NCI-H1436 (cell line): ENCODE measurements at places on chromosomes 7 and 10.

DNA sequence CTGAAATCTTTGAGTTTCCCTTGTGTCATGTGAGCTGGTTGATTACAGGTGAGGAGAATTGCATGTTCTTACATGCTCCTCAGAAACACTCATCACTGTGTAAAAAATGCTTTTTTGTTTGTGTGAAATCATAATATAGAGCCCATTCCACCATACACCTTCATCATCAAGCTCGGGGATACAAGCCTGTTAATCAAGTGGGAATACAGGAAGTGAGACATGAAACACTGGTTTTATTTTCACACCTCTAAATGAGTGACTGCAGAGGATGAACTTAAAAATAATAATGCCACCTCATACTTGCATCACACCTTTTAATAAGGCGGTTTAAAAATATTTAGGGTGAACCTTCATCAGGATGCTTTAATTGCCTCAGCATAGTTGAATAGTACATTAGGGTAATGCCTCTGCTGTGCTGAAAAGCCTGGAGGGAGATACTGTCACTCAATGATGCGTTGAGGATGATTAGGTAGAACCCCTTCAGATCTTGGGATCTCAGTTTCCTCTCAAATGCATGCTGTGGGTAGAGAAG is 164.6 kb downstream of the AUTS2 start:
- no peak for DNase-seq

GRCh38 chr10:22593636-22594198 is 120.7 kb downstream of the PIP4K2A start:
- DNase-seq, result no peak

GRCh38 chr7:30851651-30852307 is 59.9 kb upstream of the AQP1 start:
- no peak for DNase-seq

- DNase-seq, result peak; percentile 93
Observed at GRCh38 chr10:124565565-124566221, 104.1 kb downstream of the LHPP start.

- no peak for DNase-seq
Observed at GRCh38 chr7:18573410-18574234, 78.1 kb downstream of the HDAC9 start.

DNA sequence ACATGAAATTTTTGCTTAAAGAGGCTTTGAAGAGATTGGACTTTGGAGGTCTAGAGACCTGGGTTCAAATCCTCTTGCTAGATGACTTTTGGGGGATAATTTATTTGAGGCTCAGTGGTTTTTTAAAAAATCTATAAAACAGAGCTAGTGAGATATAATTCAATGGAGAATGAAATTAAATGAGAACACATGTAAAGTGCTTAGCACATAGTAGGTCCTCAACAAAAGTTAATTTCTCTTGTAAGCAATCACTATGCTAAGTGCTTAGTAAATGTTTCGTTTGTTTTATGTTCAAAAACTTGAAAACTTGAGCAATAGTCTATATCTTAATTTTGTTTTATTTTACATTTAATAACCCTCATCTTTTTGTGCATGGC is 64.8 kb downstream of the LRMDA start:
- no peak for DNase-seq

DNA sequence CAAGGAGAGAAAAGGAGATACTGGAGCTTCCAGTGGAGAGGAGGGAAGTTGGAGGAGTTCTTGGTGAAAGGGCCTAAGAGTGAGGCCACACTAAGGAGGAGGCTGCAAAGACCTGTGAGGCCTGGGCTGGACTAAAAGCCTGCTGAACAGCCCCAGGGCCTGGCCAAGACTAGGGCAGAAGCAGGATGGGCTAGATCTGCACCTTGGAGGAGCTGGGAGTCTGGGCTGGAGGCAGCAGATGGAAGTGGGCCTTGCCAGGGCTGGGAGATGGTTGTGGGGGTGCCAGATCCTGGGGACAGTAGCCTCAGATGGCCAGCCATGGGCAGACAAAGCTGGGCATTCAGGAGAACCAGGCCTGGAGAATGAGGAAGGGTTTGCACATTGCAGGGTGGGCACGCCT is 6.5 kb upstream of the PURB start:
- DNase-seq, result no peak

- DNase-seq, result no peak
Observed at GRCh38 chr7:51261950-51262795, 54.4 kb downstream of the COBL start.

DNA sequence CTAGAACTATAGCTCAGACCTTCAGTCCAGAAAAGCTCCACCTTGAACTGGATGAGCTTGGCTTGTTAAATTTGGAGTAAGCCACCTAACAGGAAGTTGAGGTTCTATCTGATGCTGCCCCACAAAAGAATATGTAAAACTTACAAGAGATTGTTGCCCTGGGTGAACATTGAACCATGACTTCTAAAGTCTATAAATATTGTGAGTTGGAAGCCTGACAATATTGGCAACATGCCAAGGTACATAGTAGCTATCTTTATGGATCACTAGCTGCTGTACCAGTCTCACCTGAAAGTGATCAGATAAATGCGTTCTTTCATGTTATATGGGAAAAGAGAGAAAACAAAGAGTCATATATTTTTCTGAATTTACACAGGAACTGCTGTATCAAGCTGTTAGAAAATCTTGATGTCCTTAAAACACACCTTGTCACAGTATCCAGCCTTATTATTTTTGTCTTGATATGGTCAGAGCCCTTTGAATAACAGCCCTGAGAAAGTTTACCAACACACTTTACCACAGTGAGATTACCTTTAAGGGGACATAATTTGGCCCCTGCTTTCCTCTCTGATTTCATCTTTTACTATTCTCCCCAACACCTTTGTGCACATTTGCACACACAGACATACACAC is 92.0 kb downstream of the LSMEM1 start:
- DNase-seq, result no peak

- no peak for DNase-seq
Observed at GRCh38 chr7:130401101-130401500, 20.8 kb downstream of the CPA1 start.
